ENCODE measurements at places on chromosomes 5 and 9.

- DNase-seq, result no peak
These were observed 62.9 kb downstream of the TMEM232 start for GRCh38 chr5:110663525-110663924.

- DNase-seq, result no peak
These were observed 147.2 kb downstream of the ISOC1 start for GRCh38 chr5:129241755-129242154.

DNA sequence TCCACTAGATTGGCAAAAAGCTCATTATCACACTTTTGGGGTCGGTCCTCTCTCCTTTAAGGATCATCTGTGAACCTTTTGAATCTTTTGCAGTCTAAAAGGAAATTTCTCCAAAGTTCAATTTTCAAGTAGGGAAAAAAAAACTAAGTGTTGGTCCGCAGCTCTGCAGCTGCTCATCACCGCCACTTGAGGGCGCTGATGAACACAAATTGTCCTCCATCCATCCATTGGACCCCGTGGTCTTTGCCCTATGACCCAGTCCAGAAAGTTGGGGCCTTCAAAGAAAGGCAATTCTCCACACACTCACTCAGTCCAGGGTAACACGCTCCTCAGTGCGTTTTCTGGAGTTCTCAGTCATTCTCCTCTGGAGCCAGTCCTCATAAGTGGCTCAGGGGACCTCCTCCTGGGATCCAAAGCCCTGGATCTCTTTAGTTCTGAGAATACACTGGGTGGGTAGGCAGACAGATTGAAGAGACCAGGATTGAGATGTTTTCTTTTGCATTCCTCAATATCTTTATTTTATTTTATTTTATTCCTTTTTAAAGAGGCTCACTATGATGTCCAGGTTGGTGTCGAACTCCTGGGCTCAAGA, 63.6 kb upstream of the SLC28A3 start:
- DNase-seq, result no peak

GRCh38 chr5:128826275-128826674, 139.0 kb upstream of the SLC27A6 start:
- DNase-seq, result no peak

GRCh38 chr9:93039976-93040375, 18.5 kb upstream of the SUSD3 start:
- DNase-seq, result no peak

GRCh38 chr5:102867992-102868662, 113.0 kb downstream of the PAM start:
- no peak for DNase-seq

GRCh38 chr9:36729906-36730305, 157.2 kb downstream of the MELK start:
- no peak for DNase-seq

DNA sequence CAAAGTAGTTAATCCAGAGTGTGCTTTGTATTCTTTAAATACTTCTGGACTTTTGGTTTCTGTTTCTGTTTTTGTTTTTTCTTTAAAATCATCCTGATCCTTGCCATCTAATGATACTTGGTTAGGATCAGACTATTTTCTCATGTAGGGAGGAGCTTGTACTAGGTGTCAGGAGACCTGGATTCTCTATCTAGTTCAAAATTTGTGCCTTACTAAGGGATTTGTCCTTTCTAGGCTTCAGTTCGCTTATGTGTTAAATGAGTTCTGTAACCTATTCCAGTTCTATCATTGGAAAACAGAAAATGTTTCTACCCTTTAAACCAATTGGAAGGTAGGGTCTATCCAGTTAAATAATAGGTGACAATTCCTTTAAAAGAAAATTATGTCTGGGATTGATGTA, 3.3 kb upstream of the MEF2C start:
- no peak for DNase-seq

DNA sequence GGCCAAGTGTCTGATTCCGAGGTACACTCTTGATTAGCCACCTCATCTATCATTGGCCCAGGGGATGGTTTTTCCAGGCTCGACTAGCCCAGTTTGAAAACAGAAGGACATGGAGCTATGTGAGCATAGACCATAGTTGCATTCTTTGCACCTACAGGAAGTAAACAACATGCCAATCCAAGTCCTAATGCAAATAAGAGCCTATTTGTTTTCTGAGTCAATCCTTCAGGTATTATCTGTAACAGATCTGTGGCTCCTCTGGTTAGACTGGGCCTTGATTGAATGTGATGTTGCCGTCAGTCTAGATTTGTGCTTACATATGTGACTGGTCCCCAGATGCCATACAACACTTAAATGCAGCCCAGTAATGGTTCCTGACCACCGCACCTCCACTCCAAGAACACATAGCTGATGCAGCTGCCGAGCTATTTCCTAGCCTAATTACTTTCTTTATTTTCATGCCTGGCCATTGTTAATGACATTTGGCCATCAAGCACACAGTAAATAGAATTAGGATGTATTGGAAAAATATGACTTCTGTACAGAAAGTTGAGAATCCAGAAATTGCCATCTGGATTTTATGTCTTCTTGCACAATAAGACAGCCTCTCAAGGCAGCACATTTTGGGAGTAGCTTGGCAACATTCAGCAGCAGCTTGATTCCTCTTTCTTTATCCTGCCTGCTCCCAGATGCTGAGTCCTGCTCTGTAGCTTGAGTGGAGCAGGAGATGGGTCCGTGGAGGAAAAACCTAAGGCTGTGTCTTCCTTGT, 29.5 kb upstream of the ARHGAP26 start:
- no peak for DNase-seq

- no peak for DNase-seq
These were observed 323.2 kb upstream of the CCNH start for GRCh38 chr5:87735923-87736322.

- DNase-seq, result no peak
These were observed 9.2 kb upstream of the FGF10 start for GRCh38 chr5:44398382-44398781.

GRCh38 chr9:83792746-83793145, 24.8 kb downstream of the GKAP1 start:
- no peak for DNase-seq

GRCh38 chr5:143966280-143966679, 154.3 kb downstream of the HMHB1 start:
- DNase-seq, result no peak

GRCh38 chr9:3916984-3917383, 382.9 kb downstream of the GLIS3 start:
- no peak for DNase-seq

- DNase-seq, result no peak
These were observed 23.2 kb upstream of the RCL1 start for GRCh38 chr9:4769321-4770080.

GRCh38 chr5:96692441-96692840, 30.3 kb downstream of the CAST start:
- no peak for DNase-seq

- DNase-seq, result no peak
These were observed 20.8 kb upstream of the ACTBL2 start for GRCh38 chr5:57503433-57503832.

GRCh38 chr5:4531756-4532704, 608.1 kb upstream of the ADAMTS16 start:
- no peak for DNase-seq

- no peak for DNase-seq
These were observed 45.2 kb upstream of the HMCN2 start for GRCh38 chr9:130220352-130220751.

GRCh38 chr5:123125962-123126732, 37.1 kb downstream of the PRDM6 start:
- no peak for DNase-seq
